Trophoblast cell (in vitro differentiated cells and primary cell): ENCODE measurements at places on chromosomes 16 and 17.

- H3K4me1 ChIP-seq = peaks cover 3% of the 10 kb centered on the region
- no peak overlapping the region for H3K27ac ChIP-seq
- no peaks in the 10 kb centered on the region for H3K27me3 ChIP-seq
- H3K36me3 ChIP-seq = no peaks in the 10 kb centered on the region
- no peak for DNase-seq
- no peak overlapping the region for H3K4me3 ChIP-seq
These were observed 30.0 kb downstream of the SOX9 start for GRCh38 chr17:72150632-72151460.

GRCh38 chr17:20235747-20236146 is 226.6 kb downstream of the SPECC1 start:
- DNase-seq = no peak
- no peaks in the 10 kb centered on the region for H3K4me1 ChIP-seq
- H3K27ac ChIP-seq = no peak overlapping the region
- H3K36me3 ChIP-seq = peaks cover 54% of the 10 kb centered on the region

- H3K27ac ChIP-seq = no peak overlapping the region
- no peaks in the 10 kb centered on the region for H3K4me1 ChIP-seq
- no peak overlapping the region for H3K4me3 ChIP-seq
These were observed 25.4 kb upstream of the ARHGAP23 start for GRCh38 chr17:38402897-38403296.

- DNase-seq = no peak
- H3K36me3 ChIP-seq = peaks cover 18% of the 10 kb centered on the region
- no peak overlapping the region for H3K27ac ChIP-seq
These were observed 656 bp upstream of the FUS start for GRCh38 chr16:31179219-31179746.

- H3K4me1 ChIP-seq = no peaks in the 10 kb centered on the region
- no peak for DNase-seq
- no peak overlapping the region for H3K27ac ChIP-seq
- H3K4me3 ChIP-seq = no peak overlapping the region
These were observed 14.7 kb downstream of the TPPP3 start for GRCh38 chr16:67378642-67379041.

DNA sequence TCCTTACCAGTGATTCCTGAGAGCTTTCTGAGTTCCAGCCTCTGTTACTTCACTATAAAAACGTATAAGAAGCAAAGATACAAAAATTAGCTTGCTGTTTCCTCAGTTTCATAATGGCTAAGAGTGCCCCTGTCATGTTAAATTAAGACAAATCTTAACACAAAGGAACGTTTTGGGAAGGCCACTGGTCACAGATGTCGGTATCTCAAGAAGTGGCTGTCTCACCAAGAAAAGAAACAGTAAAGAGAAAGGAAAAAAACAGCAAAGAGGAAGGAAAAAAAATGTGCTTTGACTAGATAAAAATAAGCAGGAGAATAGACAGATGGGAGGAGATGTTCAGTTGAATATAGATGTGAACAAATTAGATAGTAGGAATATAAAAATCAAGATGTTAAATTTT is 94.8 kb upstream of the AKTIP start:
- no peak for DNase-seq
- no peaks in the 10 kb centered on the region for H3K36me3 ChIP-seq
- no peak overlapping the region for H3K4me3 ChIP-seq
- H3K4me1 ChIP-seq = no peaks in the 10 kb centered on the region
- no peaks in the 10 kb centered on the region for H3K27me3 ChIP-seq

- H3K36me3 ChIP-seq = peaks cover 50% of the 10 kb centered on the region
- H3K4me3 ChIP-seq = peak overlapping the region; percentile 97
- no peaks in the 10 kb centered on the region for H3K27me3 ChIP-seq
- H3K27ac ChIP-seq = peak overlapping the region; percentile 98
- H3K4me1 ChIP-seq = peaks cover 52% of the 10 kb centered on the region
- no peak for DNase-seq
These were observed 997 bp downstream of the ACADVL start for GRCh38 chr17:7220593-7221277.

GRCh38 chr16:72508191-72508590 is 336.2 kb upstream of the PMFBP1 start:
- no peaks in the 10 kb centered on the region for H3K4me1 ChIP-seq
- H3K4me3 ChIP-seq = no peak overlapping the region
- no peaks in the 10 kb centered on the region for H3K36me3 ChIP-seq
- DNase-seq = no peak
- H3K27ac ChIP-seq = no peak overlapping the region

GRCh38 chr17:79219208-79219935 is 144.7 kb downstream of the ENGASE start:
- H3K36me3 ChIP-seq = no peaks in the 10 kb centered on the region
- H3K27ac ChIP-seq = no peak overlapping the region
- no peak overlapping the region for H3K4me3 ChIP-seq
- no peak for DNase-seq
- no peaks in the 10 kb centered on the region for H3K4me1 ChIP-seq

DNA sequence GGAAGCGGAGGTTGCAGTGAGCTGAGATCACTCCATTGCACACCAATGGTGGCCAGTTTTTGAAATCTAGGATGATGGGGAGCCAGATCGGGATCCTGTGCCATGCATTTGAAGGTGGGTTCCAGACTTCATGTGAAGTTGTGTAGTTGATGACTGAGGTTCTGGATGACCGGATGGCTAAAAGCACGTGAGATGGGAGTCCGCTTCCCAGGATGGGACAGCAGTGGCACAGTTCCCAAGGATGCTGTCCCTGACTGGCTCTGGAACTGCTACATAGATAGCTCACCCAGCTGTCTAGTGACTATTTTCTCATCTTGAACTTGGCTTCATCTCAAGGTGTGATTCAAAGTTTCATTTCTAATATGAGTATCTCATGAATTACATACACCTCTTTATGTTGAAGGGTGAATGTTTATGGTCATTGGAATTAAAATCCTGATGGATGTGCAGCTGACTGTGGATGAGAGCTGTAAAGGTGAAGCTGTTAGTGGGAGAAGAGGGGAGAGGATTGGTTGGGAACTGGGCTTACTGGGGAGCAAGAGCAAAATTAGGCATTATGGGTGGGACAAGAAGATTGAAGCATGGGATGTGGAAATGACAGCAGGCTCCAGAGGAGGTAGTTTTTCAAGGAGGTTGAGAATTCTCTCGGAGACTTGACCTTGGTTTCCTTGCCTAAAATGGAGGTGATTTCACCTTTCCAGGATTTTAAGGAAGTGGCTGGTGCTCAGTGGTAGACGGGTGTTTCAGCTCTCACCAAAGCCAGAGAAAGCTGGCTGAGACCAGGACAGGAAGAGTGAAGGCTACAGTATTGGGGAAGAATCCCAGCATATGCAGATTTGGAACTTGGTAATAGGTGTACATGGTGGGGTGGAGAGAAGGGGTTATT is 8.2 kb downstream of the TUFM start:
- peaks cover 69% of the 10 kb centered on the region for H3K36me3 ChIP-seq
- no peak overlapping the region for H3K4me3 ChIP-seq
- no peaks in the 10 kb centered on the region for H3K4me1 ChIP-seq
- no peak for DNase-seq

DNA sequence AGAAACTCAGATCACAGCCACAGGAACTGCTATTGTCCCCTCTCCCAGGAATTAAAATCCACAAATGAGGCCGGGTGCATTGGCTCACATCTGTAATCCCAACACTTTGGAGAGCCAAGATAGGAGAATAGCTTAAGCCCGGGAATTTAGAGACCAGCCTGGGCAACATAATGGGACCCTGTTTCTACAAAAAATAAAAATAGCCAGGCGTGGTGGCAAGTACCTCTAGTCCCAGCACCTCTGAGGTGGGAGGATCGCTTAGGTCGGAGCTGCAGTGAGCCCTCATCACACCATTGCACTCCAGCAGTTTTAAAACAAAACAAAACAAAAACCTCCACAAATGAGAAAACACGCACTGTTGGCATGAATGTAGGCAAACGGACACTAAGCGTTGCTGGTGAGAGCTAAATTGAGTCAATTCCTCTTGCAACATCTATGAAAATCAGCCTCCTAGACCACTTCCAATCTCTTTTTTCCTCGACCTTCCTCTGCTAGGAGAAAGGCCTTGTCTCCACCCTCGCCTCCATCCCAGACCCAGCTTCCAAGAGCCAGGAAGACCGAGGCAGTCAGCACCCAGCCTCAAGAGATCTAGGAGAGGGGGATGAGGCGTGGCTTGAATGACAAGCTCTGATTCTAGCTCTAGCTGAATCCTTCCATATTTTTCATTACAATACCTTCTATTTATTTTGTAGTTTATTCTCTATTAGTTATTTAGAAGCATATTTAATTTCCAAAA is 14.8 kb downstream of the TLE7 start:
- H3K27me3 ChIP-seq = peaks cover 2% of the 10 kb centered on the region
- H3K4me3 ChIP-seq = no peak overlapping the region
- peaks cover 8% of the 10 kb centered on the region for H3K4me1 ChIP-seq

DNA sequence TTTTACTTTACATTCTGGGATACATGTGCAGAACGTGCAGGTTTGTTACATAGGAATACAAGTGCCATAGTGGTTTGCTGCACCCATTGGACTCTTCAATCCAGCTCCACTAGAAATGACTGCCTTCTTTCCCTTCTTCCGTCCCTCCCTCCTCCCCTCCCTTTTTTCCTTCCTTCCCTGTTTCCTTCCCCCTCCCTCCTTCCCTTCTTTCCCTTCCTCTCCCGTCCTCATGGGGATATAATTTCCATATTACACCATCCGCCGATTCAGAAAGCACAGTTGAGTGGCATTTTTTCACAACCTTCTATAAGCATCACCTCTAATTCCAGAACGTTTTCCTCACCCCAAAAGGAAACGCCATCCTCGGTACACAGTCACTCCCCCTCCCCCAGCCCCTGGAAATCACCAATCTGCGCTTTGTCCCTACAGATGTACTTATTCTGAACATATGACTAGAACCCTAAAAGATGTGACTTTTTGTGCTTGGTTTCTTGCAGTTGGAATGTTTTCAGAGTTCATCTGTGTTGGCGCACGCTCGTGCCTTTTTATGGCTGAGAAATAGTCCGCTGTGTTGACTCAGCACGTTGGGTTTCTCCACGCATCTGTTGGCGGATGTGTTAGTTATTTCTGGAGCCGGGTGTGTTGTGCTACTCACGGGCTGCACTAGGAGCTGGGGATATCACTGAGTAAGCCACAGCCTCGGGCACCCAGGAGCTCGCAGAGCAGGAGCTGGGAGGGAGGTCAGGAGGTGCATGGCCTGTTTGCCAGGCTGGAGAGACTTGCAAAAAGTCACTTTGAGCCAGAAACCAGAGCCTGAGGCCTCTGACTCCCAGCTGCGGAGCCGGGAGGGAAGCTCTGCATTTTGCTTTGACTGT is 336.4 kb downstream of the SEC14L1 start:
- no peaks in the 10 kb centered on the region for H3K27me3 ChIP-seq
- peaks cover 9% of the 10 kb centered on the region for H3K36me3 ChIP-seq
- DNase-seq = peak; percentile 91

DNA sequence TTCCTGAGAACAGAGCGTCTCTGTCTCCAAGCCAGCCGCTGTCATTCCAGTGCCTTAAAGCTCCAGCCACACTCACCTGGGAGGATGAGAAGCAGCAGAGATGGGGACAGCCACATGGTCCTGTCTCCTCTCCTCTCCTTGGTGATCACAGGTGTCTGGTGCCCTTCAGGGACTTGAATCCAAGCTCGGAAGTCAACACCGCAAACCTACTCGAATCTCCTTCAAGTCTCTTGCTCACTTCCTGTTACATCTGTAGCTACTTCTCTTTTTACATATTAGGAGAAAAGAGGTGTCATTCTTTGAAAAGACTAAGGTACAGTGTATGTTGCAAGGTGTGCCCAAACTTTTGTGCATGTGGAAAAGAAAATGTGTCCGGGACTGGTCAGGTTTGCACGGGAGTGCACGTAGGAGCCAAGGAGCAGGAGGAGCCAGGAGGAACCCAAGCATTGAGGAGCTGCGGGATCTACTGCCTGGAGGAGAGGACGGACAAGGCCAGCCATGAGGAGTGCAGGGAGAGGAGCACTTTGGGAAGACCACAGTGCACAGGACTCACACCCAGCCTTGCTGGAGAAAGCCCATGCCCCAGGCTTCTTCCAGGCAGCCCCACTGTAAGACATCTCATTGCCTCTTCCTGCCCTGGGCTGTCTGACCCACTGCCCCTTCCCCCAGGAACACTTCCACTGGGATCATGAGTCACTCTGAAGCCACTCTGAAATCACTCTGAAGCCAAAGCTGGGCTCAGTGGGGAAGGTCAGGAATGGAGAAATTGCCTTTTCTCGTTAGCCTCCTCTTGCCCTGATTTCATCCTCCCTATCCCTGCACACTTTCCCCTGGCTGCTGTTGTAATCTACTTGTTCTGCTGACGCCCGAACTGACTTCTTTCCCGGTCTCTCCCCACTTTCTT is at the start of gene CD300LD:
TSS of gene CD300LD (minus strand) at position 197 of the 904 bp plus-strand sequence. CDS start at position 116, 81 bp downstream.
- no peaks in the 10 kb centered on the region for H3K36me3 ChIP-seq
- H3K27me3 ChIP-seq = no peaks in the 10 kb centered on the region
- H3K27ac ChIP-seq = no peak within 1 kb of the TSS
- peak within 1 kb of the TSS; percentile 7 for H3K4me3 ChIP-seq
- no peak for DNase-seq
- peaks cover 2% of the 10 kb centered on the region for H3K4me1 ChIP-seq

DNA sequence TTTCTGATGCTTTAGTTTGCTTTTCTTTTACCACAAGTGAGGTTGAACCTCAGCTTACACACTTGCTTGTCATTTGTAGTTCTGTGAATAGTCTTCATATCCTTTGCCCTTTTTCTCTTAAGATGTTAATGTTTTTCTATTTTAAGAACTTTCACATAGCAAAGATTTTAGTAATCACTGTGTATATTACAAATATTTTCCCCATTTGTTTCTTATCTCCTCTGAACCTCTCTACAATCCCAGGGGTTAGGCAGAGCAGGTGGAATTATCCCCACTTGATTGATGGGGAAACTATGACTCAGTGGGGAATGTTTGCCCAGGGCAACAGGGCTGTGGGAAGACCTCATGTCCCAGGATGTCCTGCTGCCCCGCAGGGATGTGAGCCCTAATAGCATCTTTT is 11.7 kb upstream of the MYH3 start:
- peak; percentile 23 for DNase-seq
- H3K27me3 ChIP-seq = no peaks in the 10 kb centered on the region
- H3K36me3 ChIP-seq = no peaks in the 10 kb centered on the region
- no peak overlapping the region for H3K27ac ChIP-seq

GRCh38 chr16:1188432-1189189 is 35.7 kb downstream of the CACNA1H start:
- no peaks in the 10 kb centered on the region for H3K27me3 ChIP-seq
- no peak overlapping the region for H3K4me3 ChIP-seq
- H3K27ac ChIP-seq = no peak overlapping the region
- H3K4me1 ChIP-seq = peaks cover 2% of the 10 kb centered on the region
- DNase-seq = peak; percentile 74

- H3K36me3 ChIP-seq = no peaks in the 10 kb centered on the region
- H3K27me3 ChIP-seq = no peaks in the 10 kb centered on the region
- H3K4me1 ChIP-seq = peaks cover 28% of the 10 kb centered on the region
- no peak overlapping the region for H3K4me3 ChIP-seq
- DNase-seq = no peak
- H3K27ac ChIP-seq = peak overlapping the region; percentile 91
These were observed 227.3 kb downstream of the CCDC182 start for GRCh38 chr17:57517632-57518456.

DNA sequence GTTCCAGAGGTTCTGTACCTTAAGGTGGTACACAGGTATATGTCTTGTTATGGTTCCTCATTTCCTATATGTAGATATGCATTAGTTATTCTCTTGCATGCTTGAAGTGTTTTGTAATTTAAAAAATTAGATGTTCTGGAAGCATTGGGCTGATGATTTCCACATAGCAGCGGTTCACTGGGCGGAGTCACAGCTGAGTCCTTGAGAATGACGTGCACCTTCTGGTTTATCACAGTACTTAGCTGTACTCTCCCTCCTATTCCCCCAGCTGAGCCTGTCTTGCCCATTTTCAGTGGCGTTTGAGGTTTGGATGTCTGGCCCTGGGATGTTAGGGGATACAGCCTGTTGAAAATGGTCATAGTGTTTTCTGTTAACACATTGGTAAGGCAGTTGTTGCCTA is 327.1 kb downstream of the SNX29 start:
- no peak overlapping the region for H3K27ac ChIP-seq
- no peak overlapping the region for H3K4me3 ChIP-seq
- no peaks in the 10 kb centered on the region for H3K36me3 ChIP-seq
- H3K4me1 ChIP-seq = peaks cover 4% of the 10 kb centered on the region
- no peaks in the 10 kb centered on the region for H3K27me3 ChIP-seq
